ENCODE measurements at places on chromosomes 3 and 15.

DNA sequence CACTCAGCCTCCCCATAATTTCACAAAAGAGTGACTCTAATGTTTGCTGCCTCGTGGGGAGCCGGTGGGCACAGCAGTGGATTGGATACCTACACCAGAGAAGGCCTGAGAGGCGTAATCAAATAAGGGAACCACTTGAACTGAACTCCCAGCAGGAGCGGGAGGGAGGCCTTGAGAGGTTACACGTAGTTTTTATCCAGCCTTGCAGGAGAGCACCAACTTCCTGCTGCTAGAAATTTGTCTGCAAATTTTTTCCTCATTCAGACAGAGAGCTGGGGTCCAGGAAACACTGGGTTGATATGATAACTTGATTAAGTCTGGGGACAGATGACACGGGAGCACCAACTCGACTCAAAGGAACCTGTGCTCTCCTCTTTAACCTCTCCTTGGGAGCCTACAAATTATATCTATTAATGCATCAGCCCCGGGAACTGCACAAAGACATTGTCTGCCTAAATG lies 69.8 kb downstream of the HES1 start:
- DNase-seq, result peak; percentile 98

GRCh38 chr15:40192942-40193341 lies 32.1 kb downstream of the BUB1B start:
- no peak for DNase-seq

DNA sequence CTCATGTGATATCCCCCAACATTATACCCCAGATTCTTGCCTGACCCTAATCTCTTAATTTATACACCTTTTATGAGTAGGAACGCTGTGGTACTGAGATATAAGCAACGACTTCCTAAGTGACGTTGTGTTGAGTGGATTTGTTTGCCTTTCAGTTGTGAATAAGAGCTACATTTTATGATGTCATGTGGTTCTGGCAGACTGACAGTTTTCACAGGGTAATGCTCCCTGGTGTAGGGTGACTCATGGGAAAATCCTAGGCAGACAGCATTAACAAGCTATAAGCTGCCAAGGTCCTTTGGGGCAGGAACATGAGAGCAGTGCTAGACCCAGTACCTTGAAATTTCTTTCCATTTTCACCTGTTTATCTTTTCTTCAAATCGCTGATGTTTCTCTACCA lies 11.2 kb downstream of the C3orf52 start:
- DNase-seq, result peak; percentile 34

GRCh38 chr3:37984596-37984995 lies 6.0 kb upstream of the VILL start:
- no peak for DNase-seq

DNA sequence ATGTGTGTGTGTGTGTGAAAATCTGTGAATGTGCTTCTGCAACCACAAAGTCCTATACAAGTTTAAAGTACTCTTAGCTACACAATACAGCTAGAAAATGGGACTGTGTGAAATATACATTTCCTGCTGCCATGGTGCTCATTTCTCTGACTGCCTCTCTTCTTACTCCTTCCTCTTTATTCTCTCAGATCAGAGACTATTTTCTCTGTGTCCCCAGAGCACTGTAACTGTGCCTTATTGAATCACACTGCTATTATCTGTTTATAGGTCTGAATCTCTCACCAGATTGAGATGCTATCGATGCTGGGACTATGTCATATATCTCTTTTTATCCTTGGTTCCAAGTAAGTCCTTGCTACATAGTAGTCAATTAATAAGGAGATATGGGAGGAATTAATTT lies 217.9 kb upstream of the SLCO3A1 start:
- DNase-seq, result no peak

GRCh38 chr3:145739926-145740325 lies 421.1 kb downstream of the PLOD2 start:
- DNase-seq, result no peak

DNA sequence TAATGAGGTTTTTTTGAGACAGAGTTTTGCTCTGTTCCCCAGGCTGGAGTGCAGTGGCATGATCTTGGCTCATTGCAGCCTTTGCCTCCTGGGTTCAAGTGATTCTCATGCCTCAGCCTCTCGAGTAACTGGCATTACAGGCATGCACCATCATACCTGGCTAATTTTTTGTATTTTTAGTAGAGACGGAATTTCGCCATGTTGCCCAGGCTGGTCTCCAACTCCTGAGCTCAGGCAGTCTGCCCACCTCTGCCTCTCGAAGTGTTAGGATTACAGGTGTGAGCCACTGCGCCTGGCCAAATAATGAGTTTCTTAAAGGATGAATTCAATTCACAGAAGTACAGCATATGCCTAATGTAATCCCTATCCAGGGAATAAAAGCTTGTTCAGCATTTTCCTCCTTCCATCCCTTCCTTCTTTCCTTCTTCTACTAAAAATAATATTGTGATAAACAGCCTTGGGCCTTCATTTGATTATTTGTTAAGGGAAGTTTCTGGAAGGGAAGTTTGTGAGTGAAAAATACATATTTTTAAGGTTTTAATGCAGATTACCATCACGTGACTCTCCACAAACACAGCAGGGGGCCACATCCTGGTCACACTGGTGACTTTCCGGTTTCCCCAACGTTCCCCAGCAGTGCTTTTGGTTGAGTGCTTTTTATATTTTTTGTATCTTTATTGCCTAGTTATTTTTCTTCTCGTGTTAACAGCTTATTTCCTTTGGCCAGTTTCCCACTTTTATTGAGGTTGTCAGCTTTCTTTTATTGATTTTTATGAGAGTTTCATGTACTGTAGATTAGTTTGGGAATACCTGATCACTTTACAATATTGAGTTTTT lies 116.8 kb downstream of the USP13 start:
- DNase-seq, result no peak

GRCh38 chr15:76994971-76995945 lies at the start of gene PSTPIP1:
Gene PSTPIP1, plus strand, starts transcription at chr15:76995126. Its CDS starts 448 bp downstream, at chr15:76995574.
- peak; percentile 6 for DNase-seq

DNA sequence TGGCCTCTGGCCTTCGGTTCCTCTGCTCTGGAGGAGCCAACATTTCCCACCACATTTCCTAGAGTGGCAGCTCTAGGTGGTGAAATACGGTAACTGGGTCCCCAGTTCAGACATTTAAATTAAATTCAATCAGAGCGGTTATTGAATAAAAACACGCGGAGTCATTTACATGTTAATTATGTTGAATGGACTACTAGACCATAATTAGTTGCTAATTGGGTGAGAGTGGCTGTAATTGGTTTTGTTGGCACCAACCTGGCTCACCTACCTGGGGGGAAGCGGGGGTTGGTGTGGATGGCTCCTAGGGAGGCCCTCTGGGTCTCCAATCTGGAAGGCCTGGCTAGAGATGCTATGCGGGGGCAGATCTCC lies 12.7 kb downstream of the SEMA3F start:
- no peak for DNase-seq

- DNase-seq, result peak; percentile 70
Measured at GRCh38 chr15:84748274-84749110, at the start of gene ZNF592. Gene ZNF592, plus strand, starts transcription at chr15:84748592. Its CDS starts 34,084 bp downstream, at chr15:84782676.

- no peak for DNase-seq
Measured at GRCh38 chr3:129618901-129619671, 12.6 kb upstream of the PLXND1 start.

DNA sequence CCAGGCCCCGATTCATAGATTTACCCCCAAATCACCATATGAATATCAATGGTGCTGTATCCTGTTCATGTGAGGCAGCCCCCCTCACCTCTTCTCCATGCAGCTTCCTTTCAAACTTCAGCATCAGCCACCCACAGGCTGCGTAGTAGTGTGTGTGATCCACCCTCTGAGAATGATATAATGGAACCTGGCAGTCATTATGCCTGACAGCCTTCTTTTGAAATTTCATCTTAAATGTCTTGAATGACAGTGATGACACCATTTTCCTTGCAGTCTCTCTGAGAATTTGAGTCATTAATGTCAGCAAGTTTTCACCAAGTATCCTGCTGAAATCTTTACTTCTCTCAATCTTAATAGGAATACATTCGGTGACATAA lies 3.5 kb upstream of the CLRN1 start:
- DNase-seq, result no peak

- DNase-seq, result no peak
Measured at GRCh38 chr3:100131241-100131640, 16.9 kb upstream of the FILIP1L start.

GRCh38 chr3:182802413-182803390 lies 9.4 kb downstream of the ATP11B start:
- no peak for DNase-seq

DNA sequence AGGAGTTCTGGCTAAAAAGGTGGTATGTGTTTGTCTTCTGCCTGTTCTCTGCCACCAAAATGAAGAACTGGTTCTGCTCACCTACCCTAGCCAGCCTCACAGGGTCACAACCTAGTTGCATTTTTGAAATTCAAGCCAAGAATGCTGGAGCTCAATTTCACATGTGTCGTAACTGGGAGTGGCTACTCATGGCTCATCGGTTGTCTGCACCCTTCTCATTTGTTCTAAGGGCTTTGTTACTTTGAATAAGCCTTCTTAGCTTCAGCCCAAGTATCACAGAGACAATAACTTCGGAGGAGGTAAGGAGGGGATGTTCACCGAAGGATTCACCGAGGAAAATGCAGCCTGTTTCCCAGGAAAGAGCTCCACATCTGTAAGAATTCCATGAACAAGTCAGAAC lies 134.3 kb upstream of the RARB start:
- DNase-seq, result no peak

Data from NCI-H2081 (cell line).